ENCODE measurements at places on chromosomes 2 and 18.

GRCh38 chr2:73368781-73369180, 16.9 kb upstream of the ALMS1 start:
- no peak for DNase-seq

DNA sequence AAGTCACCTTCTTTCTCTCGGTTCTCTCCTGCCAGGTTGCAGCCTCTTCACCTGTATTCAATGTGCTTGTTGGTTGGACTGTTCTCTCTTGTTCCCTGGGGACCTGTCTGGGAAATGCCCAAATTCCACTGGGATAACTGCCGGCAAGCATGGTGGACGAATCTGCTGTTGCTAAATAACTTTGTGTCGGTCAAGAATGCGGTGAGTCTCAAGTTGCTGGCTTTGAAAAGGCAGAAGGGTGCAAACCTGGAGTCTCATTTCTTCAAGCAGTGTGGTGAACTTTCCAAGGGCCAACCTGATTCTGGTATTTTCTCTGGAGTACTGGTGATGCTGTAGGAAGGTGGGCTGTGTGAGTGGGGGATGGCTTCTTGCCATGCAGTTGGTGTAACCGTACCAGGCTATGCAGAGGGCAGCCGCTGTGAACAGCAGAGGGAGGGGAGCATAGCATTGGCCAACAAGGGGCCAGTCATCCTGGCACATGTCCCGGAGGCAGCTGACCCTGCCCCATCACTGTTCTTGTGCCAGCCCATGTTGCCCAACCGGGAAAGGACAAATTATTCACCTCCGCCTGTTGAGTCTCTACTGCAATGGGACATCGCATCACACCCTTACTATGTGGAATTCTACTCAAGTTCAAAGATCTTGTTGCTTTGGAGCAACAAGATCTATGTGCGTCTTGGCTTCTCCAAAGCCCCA, 88.1 kb upstream of the SEC11C start:
- no peak for DNase-seq

- DNase-seq = no peak
Measured at GRCh38 chr2:106701203-106702022, 184.6 kb downstream of the ST6GAL2 start.

- no peak for DNase-seq
Measured at GRCh38 chr2:174112073-174112472, 136.3 kb downstream of the OLA1 start.

DNA sequence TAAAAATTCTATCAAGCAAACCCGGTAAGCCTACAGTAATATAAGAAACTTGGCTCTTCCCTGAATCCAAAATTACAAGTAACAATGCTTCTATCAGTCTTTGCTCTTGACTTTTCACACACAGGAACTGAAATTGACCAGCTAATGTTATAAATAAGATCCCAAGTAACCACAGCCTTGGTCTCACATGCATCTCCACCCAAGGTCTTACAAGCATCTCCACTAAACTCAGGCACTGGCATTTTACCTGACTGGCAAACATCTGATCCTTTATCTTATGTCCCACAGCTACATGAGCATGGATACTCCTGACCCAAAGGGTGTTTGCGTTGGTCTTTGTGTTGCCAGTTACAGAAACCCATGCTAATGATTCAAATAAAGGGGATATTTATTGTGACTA, 302.3 kb upstream of the EPHA4 start:
- no peak for DNase-seq

GRCh38 chr2:101847661-101848339, 144.0 kb upstream of the IL1R2 start:
- no peak for DNase-seq

GRCh38 chr2:101193033-101193626, 41.9 kb upstream of the TBC1D8 start:
- DNase-seq = no peak
